AG04450 (cell line): ENCODE measurements at places on chromosomes 4 and X.

DNA sequence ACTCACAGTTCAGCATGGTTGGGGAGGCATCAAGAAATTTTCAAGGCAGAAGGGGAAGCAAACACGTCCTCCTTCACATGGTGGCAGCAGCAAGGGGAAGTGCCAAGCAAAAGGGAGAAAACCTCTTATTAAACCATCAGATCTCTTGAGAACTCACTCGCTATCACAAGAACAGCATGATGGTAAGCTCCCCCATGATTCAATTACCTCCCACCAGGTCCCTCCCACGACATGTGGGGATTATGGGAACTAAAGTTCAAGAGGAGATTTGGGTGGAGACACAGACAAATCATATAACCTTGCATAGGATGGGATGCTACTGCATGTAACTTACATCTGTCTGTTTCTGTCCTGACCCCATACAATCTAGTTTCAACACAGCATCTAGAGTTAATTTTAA, 511.8 kb upstream of the ARX start:
- no peak for DNase-seq

- DNase-seq, result no peak
Measured at GRCh38 chr4:48193096-48193836, 59.2 kb upstream of the TXK start.

- no peak for DNase-seq
Measured at GRCh38 chr4:108171339-108172230, 2.9 kb upstream of the LEF1 start.

DNA sequence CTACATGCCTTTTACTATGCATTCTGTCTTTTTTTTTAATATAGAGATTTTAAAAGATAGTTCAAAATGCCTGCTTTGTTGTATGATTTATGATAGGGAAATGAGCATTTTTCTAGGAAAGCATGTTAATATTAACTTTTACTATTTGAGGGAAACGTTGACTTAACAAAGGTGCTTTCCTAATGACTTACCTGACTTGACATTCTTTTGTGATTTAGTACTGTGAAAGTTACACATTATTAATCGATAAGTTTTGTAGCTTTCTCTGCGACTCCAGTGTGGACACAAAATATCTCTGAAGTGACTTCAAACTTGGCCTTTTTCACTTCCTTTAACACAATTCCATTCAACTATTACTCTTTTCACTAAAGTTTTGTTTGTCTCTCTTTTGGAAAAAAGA, 184.3 kb downstream of the GC start:
- no peak for DNase-seq

GRCh38 chr4:164931551-164932324, 45.7 kb downstream of the TRIM61 start:
- DNase-seq, result no peak

- no peak for DNase-seq
Measured at GRCh38 chr4:34649716-34650115, 1594.6 kb downstream of the ARAP2 start.

GRCh38 chr4:123046096-123046495, 123.7 kb upstream of the NUDT6 start:
- no peak for DNase-seq

DNA sequence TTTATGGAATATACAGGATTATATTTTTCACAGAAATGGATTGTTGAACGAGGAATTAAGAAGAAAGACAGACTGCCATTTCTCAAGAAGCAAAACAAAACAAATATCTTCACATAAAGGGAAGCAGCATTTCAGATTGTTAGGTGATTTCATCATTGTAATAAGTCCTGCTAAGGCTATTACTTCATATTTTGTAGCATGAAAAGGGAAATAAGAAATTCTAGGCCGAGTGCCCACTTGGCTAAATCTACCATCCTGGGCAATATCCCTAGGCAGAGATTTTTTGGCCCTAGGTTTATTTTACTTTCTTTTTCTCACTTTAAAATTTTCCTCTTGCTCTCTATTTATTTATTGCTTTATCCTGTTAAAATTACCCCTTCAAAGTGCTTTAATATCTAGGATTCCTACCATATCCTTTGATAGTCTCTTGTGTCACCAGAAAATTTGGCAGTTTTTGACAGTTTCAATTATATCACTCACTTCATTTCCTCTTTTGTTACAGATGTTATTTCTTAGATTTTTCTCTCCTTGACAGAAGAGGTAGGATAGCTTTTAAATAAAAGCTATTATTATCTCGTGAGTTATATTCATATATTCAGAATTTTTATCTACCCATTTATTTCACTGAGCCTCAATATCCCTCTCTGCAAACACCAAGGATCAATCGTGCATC, 142.3 kb downstream of the PDGFC start:
- DNase-seq, result no peak

- peak; percentile 50 for DNase-seq
Measured at GRCh38 chr4:103008875-103009729, 10.4 kb downstream of the SLC9B1 start.

GRCh38 chr4:7279902-7280301, 87.6 kb downstream of the SORCS2 start:
- DNase-seq, result no peak

DNA sequence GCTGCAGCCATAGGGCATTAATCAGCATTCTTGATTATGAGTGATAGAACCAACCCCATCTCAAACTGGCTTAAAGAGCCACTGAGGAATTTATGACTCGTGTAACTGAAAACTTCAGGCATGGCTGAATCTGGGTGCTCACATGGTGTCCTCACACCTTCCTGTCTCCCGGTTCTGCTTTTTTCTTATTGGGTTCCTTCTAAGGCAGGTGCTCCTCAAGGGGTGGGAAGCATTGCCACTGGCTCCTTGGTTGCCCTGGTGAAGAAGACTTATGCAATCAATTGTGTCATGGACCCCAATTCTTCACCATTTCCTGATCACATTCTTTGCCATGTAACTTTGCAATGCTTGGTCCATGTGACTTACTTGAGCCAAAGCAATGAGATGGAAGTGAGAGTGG, 4.3 kb upstream of the ZCCHC4 start:
- DNase-seq, result no peak

DNA sequence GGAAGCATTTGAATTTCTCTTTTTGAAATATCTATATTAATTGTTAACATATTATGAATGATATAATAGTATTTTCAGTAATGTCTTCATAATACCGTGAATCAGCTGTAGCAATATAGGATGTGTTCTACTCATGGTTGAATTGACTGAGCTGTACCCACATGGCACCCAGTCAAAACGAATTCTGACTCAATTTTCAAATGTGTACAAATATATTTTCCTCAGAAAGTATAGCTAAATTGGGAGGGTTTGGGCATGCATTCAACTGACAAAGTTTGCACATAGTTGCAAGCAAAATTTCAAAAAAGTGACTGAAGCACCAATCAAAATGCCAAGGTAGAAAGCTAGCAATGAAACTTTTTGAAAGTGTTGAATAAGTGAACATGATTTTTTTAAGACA, 188.9 kb downstream of the NAF1 start:
- no peak for DNase-seq

GRCh38 chr4:77600521-77601451, 4.8 kb upstream of the CXCL13 start:
- DNase-seq, result no peak

DNA sequence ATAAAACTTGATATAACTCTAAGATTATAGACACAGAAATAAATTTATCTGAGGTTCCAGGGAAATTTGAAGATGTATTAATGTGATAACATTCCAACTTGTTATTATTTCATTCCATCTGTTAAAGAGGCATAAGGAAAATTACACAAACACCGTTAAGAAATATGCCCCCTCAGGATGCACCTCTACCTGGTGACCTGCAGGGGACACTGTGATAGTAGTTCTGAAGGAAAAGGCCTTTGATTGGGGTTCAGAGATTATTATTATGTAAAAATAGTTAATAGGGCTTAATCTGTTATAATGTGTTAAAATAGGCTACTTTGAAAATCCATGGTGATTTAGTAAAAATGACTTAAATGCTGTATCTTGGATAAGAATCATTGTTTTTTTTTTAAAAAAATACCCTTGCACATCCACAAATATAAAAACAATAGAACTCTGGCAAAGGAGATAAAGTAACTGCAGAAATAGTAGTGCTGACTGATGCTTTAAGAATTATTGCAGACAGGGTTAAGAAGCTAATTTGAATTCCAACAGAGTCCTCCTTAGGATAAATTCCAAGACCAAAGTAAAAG, 6.1 kb upstream of the ABRAXAS1 start:
- no peak for DNase-seq

GRCh38 chr4:155822572-155822971, 43.5 kb downstream of the ASIC5 start:
- no peak for DNase-seq

- no peak for DNase-seq
Measured at GRCh38 chr4:75158451-75158850, 225.5 kb downstream of the PARM1 start.

- no peak for DNase-seq
Measured at GRCh38 chrX:123884809-123885408, 25.1 kb downstream of the XIAP start.

DNA sequence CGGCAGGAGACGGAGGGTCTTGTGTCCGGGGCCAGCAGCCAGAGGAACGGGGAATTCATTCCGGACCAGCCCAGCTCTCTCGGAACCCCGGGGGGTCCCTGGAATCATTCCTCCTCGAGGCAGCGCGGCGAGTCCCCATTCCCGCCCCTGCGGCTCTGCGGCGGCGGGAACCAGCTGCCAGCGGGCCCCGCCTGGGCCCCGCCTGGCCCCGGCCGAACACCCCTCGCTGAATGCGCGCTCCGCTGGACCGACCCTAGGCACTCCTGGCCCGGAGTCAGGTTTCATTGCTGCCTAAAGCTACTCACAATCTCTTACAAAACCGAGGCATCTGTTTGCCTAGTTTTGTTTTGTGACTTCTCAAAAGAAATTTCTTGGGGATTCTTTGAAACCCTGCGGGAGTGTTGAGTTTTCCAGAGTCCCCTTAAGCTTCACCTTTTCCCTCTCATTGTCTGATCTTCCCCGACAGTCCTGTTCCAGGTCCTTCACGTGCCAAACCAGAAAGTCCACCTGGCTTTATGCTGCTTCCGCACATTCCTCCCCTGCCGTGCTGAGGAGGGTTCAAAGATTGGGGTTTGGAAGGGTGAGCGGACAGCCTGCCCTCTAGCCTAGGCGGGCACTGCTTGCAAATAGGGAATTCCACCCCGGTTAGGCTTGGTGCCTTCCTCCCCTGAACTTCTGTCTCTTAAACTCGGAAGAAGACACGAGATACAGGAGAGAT, 789 bp downstream of the ARHGAP10 start:
- DNase-seq, result no peak

GRCh38 chr4:67659065-67659464, 41.9 kb downstream of the UBA6 start:
- DNase-seq, result no peak

GRCh38 chr4:168558599-168558998, 61.7 kb downstream of the PALLD start:
- no peak for DNase-seq

DNA sequence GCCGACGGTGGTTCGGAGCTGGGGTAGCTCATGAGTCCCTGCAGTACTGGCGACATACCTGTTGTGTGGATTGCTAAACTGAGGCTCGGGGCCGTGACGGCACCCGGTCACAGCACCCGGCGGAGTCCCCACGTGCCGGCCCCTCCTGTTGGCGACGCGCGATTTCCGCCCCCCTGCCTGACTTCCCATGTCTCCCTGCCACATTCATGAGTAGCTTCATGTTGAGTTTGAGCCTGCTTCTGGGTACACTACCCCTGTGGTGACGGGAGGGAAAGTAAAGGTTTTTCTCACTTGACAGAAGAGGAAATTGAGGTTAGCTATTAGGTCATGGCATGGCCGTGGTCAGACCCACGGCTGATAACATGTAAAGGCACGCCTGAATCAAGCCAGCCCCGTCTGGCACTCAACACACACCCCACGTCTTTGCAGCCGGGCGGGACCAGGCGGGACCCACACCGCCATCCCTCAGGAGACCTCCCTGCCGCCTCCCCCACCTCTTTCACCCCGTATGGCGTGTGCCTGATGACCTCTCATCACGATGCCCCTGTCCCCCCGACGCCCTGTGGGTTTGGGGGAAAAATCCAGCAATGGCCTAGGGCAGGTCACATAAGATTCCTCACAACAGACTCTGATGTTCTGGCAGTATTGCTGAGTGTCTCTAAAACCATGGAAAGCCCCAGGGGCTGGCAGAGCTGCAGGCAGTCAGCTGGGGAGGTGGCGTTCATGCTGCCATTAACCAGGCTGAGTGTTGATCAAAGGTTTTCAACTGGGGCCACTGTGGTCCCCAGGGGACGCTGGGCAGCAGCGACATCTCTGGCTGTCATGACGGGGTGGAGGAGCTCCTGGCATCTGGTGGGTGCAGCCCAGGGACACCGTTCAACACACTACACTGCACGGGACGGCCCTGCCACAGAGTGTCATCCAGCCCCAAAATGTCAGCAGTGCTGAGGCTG, 29.2 kb downstream of the P2RY8 start:
- DNase-seq, result no peak

GRCh38 chr4:17134100-17134499, 235.7 kb upstream of the LDB2 start:
- DNase-seq, result no peak

DNA sequence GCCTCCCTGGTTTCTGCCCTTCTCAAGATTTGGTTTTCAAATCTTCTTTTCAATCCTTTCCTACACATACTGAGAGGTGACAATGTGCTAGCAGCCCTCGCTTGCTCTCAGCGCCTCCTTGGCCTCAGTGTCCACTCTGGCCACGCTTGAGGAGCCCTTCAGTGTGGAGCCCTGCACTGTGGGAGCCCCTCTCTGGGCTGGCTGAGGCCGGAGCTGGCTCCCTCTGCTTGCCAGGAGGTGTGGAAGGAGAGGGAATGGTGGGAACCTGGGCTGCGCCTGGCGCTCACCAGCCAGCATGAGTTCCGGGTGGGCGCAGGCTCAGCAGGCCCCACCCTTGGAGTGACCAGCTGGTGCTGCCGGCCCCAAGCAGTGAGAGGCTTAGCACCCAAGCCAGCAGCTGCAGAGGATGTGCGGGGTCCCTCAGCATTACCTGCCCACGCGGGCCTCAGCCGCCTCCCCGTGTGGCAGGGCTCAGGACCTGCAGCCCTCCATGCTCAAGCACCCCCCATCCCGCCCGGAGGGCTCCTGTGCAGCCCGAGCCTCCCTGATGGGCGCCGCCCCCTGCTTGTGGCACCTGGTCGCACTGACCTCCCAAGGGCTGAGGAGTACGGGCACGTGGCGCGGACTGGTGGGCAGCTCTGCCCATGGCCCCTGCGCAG, 127.5 kb downstream of the COX7B2 start:
- no peak for DNase-seq

GRCh38 chr4:8703857-8704495, 111.4 kb downstream of the CPZ start:
- no peak for DNase-seq

DNA sequence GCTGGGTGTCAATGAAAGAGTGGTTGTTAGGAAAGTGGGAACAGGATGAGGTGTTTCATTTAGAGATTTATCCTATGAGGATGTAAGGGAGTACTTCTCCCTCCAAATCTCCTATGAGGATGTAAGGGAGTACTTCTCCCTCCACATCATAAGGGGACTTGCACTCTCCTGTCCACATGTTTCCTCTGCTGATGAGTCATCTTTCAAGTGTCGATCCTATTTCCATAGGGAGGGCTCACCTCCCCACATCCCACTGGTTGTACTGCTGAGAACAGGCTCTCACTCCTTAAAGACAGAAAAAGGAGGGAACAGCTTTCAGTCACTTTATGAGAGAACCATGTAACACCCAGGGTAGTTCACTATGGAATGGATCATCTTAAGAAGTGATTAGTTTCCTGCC, 65.0 kb downstream of the INPP4B start:
- no peak for DNase-seq
